ENCODE measurements at places on chromosomes 12 and 14.

- no peak for DNase-seq
- H3K27me3 ChIP-seq: peaks cover 3% of the 10 kb centered on the region
- no peaks in the 10 kb centered on the region for H3K4me1 ChIP-seq
Observed at GRCh38 chr14:52834440-52834842, 43.0 kb upstream of the GNPNAT1 start.

DNA sequence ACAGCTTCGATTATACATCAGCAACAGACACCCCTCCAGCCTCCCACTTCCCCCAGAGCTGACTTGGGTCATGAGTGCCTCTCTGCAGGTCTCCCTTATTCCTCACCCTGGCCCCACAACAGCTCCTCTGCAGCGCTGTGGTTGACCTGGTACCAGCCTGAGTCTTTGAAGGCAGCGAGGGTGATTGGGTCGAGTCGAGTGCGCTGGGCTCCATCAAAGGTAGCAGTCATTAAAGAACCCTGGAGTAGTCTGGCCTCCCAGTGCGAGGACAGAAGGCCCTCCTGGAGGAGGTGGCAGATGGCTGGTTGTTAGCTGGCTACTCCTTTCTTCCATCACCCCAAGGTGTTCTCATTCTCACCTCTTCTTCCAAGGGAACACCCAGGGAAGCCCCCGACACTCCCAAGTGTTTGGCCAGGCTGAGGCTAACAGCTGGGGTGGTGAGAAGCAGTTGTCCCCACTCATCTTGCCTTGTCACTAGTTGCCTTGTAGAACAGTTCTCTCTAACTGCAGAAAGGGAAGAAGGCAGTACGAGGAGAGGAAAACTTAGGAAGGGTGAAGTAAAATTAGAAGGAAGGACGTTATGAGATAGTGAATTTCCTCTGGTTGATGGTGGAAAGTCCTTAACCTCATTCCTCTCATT, 2.7 kb downstream of the CIROP start:
- no peak overlapping the region for H3K27ac ChIP-seq
- H3K27me3 ChIP-seq: peaks cover 9% of the 10 kb centered on the region
- H3K4me3 ChIP-seq: no peak overlapping the region
- DNase-seq: no peak

DNA sequence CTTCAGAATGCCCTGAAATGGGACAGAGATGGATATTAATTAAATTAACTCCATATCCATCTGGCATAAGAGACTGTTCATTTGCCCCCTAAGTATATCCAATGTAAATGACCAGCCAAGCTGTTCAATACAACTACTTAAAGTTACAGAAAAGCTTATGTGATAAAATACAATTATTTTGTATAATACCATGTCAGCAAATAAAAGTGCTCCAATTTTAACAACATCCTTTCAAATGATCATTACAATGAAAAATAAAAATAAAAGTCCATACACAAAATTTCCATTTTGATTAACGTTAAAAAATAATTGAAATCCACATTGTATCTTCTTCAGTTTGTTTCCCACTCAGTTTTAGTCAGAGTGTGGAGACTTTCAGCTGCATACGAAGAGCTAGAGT, 5.7 kb downstream of the CLEC6A start:
- no peaks in the 10 kb centered on the region for H3K4me1 ChIP-seq
- H3K27ac ChIP-seq: no peak overlapping the region
- H3K4me3 ChIP-seq: no peak overlapping the region
- no peak for DNase-seq

GRCh38 chr14:53375599-53375998, 222.5 kb upstream of the DDHD1 start:
- H3K4me1 ChIP-seq: no peaks in the 10 kb centered on the region
- no peak overlapping the region for H3K27ac ChIP-seq
- no peak for DNase-seq
- H3K4me3 ChIP-seq: no peak overlapping the region
- no peaks in the 10 kb centered on the region for H3K36me3 ChIP-seq

DNA sequence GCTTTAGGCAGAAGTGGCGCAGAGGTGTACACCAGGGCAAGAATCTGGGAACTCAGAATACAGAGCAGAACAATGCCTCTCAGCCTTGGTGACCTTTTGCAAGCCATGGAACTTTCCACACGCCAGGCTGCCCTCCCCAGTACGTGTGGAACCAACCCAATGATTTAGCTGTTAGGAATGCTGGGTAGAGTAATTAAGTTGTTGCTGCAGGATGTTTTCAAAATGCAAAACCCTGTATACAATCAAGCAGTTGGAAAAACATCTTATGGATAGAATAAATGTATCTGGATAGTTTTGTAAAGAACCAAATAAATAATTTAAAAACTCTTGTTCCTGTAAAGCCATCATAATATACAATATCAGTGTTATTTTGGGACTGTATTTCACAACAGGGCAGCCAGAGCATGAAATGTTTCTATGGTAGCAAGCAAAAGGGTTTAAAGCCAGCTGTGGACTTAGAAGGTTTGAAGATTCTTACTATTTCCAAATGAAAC, 19.4 kb downstream of the PPP1R36 start:
- DNase-seq: no peak
- no peak overlapping the region for H3K4me3 ChIP-seq
- no peaks in the 10 kb centered on the region for H3K36me3 ChIP-seq
- H3K27ac ChIP-seq: no peak overlapping the region

- DNase-seq: no peak
- no peaks in the 10 kb centered on the region for H3K4me1 ChIP-seq
- peaks cover 5% of the 10 kb centered on the region for H3K27me3 ChIP-seq
- peaks cover 3% of the 10 kb centered on the region for H3K36me3 ChIP-seq
Observed at GRCh38 chr12:52913431-52913821, 8.6 kb upstream of the KRT8 start.

GRCh38 chr14:42734041-42734440, 1127.4 kb downstream of the LRFN5 start:
- H3K27ac ChIP-seq: no peak overlapping the region
- DNase-seq: no peak
- H3K4me3 ChIP-seq: no peak overlapping the region
- H3K27me3 ChIP-seq: no peaks in the 10 kb centered on the region
- no peaks in the 10 kb centered on the region for H3K36me3 ChIP-seq

DNA sequence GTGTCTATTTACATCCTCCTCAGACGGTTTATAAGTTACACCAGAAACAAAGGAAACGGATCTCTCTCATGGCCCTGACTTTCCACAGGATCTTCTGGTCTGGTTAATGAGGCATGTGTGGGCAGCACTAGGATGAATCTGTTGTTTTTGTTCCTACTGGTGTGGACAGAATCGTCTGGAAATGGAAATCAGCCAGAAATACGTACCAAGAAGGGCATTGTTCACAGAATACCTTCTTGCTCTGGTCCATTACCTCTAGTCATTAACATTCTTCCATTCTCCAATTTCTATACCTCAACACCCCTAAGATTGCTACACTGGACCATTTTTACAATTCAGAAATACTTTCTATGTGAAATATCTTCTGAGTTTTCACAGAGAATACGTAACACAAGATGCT, 86.0 kb downstream of the TPH2 start:
- H3K4me1 ChIP-seq: no peaks in the 10 kb centered on the region
- H3K27ac ChIP-seq: no peak overlapping the region
- H3K4me3 ChIP-seq: no peak overlapping the region
- peaks cover 11% of the 10 kb centered on the region for H3K27me3 ChIP-seq
- H3K36me3 ChIP-seq: no peaks in the 10 kb centered on the region
- no peak for DNase-seq

DNA sequence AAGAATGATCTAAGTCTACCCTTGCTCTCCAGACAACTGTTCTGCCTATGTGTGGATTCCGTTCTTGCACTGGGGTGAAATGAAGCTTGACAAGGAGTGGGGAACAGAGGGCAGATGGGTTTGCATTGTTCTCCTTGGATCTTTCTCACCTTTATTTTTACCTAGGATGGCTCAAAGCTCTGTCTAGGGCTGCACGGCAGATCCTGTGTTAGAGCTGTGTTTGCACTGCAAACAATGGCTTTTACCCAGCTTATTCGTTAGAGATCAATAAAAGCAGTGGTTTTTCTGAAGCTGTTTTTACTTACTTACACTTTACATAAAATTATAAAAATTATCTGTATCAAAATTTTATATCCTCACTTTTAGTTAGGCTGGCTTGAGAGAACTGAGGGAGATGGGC, 105.1 kb downstream of the LRIG3 start:
- no peak overlapping the region for H3K27ac ChIP-seq
- H3K4me1 ChIP-seq: no peaks in the 10 kb centered on the region
- no peak for DNase-seq
- H3K4me3 ChIP-seq: no peak overlapping the region
- no peaks in the 10 kb centered on the region for H3K36me3 ChIP-seq
- H3K27me3 ChIP-seq: no peaks in the 10 kb centered on the region

DNA sequence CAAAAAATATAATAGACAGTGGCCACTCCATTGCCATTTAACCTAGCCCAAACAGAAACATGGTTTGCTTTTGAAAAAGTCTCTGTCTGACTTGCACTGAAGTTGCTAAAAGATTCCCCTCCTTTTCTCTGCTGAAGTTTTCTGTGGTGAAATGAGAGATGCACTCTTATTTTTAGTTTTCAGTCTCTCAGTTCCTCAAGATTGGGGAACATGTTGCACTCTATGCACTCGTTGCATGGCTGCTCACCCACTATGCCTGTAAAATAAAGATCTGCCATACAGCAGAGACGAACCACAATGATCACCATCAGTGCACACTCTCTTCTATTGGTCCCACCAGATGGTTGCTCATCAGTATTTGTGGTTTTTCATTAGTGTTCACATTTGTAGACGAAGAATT, 13.1 kb upstream of the DAAM1 start:
- H3K4me3 ChIP-seq: no peak overlapping the region
- no peak overlapping the region for H3K27ac ChIP-seq
- H3K4me1 ChIP-seq: no peaks in the 10 kb centered on the region
- no peaks in the 10 kb centered on the region for H3K36me3 ChIP-seq

GRCh38 chr14:56896922-56897321, 86.6 kb upstream of the OTX2 start:
- no peak overlapping the region for H3K4me3 ChIP-seq
- peaks cover 14% of the 10 kb centered on the region for H3K27me3 ChIP-seq
- no peak for DNase-seq
- H3K27ac ChIP-seq: no peak overlapping the region
- no peaks in the 10 kb centered on the region for H3K36me3 ChIP-seq

- H3K36me3 ChIP-seq: no peaks in the 10 kb centered on the region
- no peak overlapping the region for H3K4me3 ChIP-seq
- no peaks in the 10 kb centered on the region for H3K4me1 ChIP-seq
- no peak overlapping the region for H3K27ac ChIP-seq
- DNase-seq: no peak
- H3K27me3 ChIP-seq: no peaks in the 10 kb centered on the region
Observed at GRCh38 chr12:87848248-87848868, 180.8 kb downstream of the C12orf50 start.

- no peak overlapping the region for H3K27ac ChIP-seq
- no peak overlapping the region for H3K4me3 ChIP-seq
- H3K27me3 ChIP-seq: no peaks in the 10 kb centered on the region
- no peak for DNase-seq
- H3K36me3 ChIP-seq: peaks cover 7% of the 10 kb centered on the region
Observed at GRCh38 chr12:94671917-94672316, 21.6 kb upstream of the TMCC3 start.

GRCh38 chr14:84493779-84494178, 1036.2 kb upstream of the FLRT2 start:
- no peaks in the 10 kb centered on the region for H3K4me1 ChIP-seq
- no peak overlapping the region for H3K27ac ChIP-seq
- H3K27me3 ChIP-seq: no peaks in the 10 kb centered on the region

GRCh38 chr12:49892084-49892731, 11.5 kb downstream of the FAIM2 start:
- H3K4me3 ChIP-seq: no peak overlapping the region
- H3K27me3 ChIP-seq: peaks cover 37% of the 10 kb centered on the region
- no peak overlapping the region for H3K27ac ChIP-seq
- H3K4me1 ChIP-seq: no peaks in the 10 kb centered on the region

DNA sequence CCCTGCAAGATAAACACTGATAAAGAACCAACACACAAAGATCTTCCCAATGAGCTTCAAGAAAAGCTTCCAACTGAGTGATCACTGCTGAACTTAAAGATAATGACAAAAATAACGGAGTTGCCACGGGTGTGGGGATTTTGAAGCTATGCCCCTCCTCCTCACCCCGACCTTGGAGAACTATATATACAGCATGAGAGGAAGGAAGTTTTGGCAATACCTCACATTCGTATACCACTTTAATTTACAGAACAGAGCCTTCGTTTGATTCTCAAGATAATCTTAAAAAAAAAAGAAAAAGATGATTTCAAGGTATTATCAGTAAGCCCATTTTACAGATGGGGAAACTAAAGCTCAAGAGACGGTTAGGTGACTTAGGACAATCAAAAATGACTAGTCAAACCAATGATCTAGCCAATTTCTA, 715 bp downstream of the NEK9 start:
- peak overlapping the region; percentile 97 for H3K4me3 ChIP-seq
- peak overlapping the region; percentile 96 for H3K27ac ChIP-seq
- peaks cover 35% of the 10 kb centered on the region for H3K36me3 ChIP-seq
- H3K4me1 ChIP-seq: peaks cover 33% of the 10 kb centered on the region
- H3K27me3 ChIP-seq: no peaks in the 10 kb centered on the region

DNA sequence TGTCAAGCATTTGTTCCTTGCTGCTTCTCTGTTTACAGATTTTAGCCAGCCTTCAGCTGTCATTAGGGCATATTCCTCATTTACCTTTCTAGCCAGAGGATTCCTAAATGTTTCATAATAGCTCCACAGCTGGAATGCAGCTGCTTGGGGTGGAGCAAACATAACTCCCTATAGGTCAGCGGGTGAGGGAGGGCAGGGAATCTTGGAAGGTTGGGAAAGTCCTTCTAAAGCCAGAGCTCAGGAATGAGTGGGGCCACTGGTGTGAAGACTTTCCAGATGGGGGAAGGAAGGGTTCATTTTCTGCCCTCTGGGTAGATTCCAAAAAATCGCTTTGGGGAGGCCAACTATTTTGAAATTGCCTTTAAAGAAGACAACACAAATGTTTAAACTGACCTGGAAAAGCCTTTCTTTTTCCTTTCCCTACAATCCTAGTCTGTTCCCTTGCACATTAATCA, 16.3 kb upstream of the IRF2BPL start:
- DNase-seq: no peak
- no peak overlapping the region for H3K4me3 ChIP-seq
- H3K36me3 ChIP-seq: peaks cover 21% of the 10 kb centered on the region
- H3K27me3 ChIP-seq: no peaks in the 10 kb centered on the region

DNA sequence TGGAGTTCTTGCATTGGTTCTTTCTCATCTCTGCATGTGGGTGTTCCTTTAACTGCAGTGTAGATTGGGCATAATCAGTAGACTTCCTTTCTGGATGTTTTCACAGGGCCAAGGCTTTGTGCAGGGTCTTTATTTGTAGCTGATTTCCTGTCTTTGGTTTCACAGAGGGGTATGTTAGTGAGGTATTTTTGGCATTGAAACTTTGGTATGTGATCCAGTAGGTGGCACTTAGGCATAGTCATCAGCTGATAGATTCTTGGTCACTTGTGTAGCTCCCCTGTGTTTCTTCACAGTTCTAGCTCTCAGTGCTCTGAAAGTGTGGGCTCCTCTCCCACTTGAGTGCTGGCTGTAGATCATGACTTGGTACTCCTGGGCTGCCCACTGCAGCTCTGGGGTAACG, 52.7 kb upstream of the LMO3 start:
- H3K36me3 ChIP-seq: no peaks in the 10 kb centered on the region
- H3K4me3 ChIP-seq: no peak overlapping the region
- no peaks in the 10 kb centered on the region for H3K4me1 ChIP-seq

Measured in effector memory CD8-positive, alpha-beta T cell (primary cell).